ENCODE measurements at places on chromosomes 11 and 22.

GRCh38 chr22:23708270-23708669 is 17.5 kb downstream of the RGL4 start:
- DNase-seq: no peak

DNA sequence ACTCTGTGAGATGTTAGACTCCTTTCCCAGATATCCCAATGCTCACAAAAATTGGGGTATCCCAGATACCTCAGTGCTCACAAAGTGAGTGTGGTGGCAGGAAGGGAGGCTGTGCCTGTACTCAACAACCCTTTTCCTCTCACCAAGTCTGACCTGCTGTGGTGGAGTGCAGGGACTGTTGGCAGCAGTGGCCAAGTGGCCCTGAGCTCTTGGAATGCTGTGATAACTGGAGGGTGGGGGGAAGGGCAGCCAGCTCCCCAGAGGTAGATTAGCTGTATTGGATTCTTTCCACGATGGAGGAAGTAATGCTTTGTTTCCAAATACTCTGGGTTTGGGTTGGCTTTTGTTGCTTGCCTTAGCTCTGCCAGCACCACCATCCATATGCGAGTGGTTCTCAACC is 46.0 kb upstream of the OR9Q1 start:
- DNase-seq: no peak

DNA sequence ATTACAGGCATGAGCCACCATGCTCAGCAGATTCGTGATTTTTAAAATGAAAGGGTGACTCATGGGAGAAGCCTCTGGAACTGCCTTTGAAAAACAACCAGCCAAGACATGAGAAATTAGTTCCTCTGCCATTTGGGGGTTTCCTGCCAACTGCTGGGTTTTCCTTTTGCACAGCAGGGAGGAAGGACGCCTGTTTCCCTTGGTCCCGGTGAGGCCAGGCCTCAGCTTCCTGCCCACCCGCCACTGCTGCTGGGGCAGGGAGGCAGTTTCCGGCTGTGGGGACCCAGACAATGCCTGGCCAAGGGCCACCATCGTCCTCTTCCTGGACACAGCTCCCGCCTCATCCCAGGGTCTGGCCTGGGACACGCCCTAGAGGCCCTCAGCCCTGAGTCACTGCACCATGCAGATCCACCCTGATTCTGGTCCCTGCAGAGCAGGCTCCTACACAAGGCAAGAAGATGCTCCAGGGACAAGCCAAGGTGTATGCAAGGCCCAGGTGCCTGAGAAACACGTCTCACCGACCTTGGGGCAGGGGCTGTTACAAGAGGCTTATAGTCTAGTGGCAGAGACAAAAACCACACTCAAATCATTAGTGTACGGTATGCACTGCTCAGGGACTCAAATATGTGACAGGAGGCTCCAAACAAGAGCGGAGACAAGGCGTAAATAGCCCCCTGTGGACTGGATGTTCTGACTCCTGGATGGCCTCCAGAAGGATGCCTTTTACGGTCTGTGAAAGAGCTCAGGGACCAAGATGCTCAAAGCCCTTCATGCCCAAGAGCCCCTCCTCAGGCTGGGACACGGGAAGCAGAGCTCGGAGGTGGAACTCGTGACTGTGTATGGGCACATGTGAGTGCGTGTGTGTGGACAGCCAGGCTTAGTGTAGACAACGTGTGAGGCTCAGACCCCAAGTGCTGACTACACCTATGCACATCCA is 10.0 kb downstream of the PPM1F start:
- DNase-seq: peak; percentile 50

DNA sequence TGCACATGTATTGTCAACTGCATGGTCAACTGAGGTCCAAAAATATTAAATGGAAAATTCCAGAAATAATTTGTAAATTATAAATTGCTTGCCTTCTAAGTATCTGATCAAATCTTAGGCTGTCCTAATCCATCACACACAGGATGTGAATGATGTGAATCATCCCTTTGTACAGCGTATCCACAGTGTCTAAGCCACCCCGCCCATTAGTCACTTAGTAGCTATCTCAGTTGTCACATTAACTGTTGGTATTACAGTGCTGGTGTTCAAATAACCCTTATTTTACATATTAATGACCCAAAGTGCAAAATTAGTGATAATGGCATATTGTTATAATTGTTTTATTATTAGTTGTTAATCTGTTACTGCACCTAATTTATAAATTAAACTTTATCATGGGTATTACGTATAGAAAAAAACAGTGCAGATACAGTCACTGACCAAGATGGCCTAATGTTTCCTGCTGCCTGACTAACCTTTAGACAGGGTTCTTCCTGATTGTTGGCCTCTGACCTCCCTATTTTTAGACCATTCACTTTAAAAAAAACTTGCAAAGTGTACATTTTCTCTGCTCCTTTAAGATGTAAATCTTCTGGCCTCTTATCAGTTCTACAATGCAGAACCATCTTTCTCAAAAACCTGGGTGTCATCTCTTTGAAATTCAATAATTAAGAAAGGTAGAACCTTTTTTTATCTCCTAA is 2.9 kb upstream of the SVIP start:
- no peak for DNase-seq

DNA sequence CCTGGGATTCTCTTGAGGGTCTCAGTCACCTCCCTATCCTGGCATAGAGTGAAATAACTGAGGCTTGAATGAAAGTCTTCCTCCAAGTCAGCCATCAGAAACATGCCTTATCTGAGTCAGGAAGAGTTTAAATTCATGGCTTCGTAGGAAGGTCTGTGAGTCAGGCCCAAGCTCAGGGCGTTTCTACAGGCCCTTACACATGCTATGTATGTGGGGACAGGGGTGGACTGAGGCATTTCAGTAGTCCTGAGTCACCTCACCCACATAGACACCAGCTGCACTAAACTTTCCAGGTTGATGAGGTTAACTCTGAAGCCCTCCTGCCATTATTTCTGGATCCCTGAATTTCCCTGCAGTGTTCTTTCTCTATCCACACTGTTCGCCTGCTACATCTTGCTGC is 134.6 kb upstream of the RCN1 start:
- DNase-seq: no peak

DNA sequence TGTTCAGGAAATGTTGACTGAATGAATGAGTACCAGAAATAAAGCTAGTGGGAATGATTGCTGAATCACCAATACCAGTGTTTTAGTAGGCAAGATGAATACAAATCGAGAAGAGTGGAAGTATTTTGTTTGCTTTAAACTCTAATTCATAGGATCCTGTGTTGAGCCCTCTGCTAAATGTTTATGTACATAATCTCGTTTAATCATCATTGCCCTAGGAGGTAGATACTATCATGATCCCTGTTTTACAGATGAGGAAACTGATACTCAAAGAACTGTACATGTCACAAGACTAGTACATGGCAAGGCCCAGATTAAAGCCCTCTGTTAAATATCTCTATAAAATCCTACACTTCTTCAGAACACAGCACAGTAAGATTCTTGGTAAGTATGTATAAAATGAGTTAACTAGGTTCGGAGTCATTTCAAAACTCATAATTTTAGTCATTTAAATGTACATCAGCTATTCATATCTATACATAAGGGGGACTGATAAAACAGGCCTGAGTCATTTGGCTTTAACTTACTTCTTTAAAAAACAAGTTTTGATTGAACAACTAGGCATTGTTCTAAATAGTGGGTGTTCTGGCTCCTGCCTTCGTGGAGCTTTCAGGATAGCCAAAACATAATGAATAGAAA is 97.1 kb downstream of the EXT2 start:
- DNase-seq: no peak

GRCh38 chr11:91792779-91793262 is 431.8 kb upstream of the FAT3 start:
- no peak for DNase-seq

DNA sequence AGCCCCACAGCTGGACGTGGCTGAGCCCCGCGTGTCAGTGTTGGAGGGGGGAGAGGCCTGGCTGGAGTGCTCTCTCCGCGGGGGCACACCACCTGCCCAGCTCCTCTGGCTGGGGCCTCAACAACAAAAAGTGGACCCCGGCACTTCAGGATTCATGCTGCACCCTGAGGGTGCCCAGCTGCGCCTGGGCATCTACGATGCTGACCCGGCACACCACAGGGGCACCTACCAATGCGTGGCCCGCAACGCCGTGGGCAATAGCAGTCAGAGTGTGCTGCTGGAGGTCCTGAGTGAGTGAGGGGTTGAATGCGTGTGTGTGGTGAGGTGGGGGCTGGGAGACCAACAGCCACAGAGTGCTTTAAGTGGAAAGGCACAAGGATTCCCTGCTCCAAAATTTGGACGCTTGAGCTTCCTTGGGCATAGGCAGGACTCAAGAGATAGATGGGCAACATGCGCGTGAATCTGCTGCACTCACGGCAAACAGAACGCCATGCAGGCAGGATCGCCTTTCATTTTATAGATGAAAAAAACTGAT is 7.6 kb downstream of the VSIG10L2 start:
- no peak for DNase-seq

GRCh38 chr22:19648419-19648929 is 65.8 kb upstream of the SEPTIN5 start:
- DNase-seq: no peak

GRCh38 chr22:29744902-29745301 is 21.9 kb downstream of the ZMAT5 start:
- no peak for DNase-seq

GRCh38 chr11:12133547-12134235 is 23.3 kb downstream of the MICAL2 start:
- DNase-seq: no peak

DNA sequence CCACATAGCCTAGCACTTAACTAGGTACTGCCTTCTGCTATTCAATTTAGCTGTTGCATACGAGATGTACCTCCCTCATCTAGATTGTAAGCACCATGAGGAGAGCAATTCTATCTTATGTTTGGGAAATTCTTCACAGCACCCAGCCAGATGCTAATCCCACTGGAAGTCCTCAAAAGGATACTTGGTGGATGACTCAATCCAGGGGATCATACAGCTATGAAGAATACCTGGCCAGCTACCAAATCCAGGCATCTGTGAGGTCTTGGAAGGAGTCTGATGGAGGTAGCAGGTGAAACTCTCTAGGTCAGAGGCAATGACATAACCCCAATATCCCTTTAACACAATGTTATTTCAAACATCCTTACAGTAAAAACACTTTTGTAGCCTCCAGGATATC is 167.8 kb upstream of the NCAM1 start:
- DNase-seq: no peak

DNA sequence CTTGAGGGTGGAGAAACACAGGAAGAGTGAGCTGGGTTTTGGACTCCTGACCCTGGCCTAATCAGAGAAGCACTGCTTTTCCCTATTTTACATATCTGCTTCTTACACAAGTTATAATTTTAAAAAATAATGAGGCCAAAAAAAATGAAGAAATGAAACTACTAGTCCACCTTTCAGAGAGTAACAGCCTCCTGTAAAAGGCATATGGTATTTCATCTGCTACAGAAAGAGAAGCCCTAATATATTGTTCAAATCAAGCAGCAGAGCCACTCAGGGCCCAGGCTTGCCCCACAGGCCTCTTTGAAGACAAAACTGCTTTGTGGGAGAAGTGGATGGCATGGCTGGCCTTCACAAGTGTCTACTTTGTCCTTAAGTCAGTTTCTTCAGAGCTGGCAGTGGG is 10.0 kb downstream of the DIXDC1 start:
- DNase-seq: no peak

GRCh38 chr11:68373189-68373814 is 60.9 kb downstream of the LRP5 start:
- DNase-seq: no peak

- no peak for DNase-seq
These were observed 22.2 kb upstream of the MALAT1 start for GRCh38 chr11:65476632-65477148.

GRCh38 chr11:5712507-5712906 is 22.9 kb downstream of the TRIM22 start:
- DNase-seq: no peak

DNA sequence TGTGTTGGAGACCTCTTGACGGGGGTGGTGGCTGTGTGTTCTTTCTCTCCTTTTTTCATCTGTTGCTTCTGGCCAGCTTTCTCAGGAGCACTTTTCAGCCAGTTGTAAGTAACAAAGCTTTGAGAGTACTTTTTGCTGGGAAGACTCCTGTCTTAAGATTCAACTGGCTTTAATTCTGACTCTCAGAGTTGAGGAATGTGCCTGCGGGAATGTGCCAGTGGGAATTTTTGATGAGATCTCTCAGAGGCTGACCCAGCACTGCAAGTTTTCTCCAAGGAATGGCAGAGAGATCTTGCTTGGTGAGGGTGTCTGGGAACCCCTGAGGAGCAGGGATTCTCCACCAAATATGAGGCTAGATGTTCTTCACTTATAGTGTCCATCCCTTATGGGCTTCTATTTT is 91.6 kb upstream of the OR9Q1 start:
- no peak for DNase-seq

GRCh38 chr11:69726019-69726418 is 22.2 kb upstream of the FGF19 start:
- DNase-seq: no peak

GRCh38 chr11:9060700-9061111 is 30.7 kb downstream of the SCUBE2 start:
- no peak for DNase-seq

DNA sequence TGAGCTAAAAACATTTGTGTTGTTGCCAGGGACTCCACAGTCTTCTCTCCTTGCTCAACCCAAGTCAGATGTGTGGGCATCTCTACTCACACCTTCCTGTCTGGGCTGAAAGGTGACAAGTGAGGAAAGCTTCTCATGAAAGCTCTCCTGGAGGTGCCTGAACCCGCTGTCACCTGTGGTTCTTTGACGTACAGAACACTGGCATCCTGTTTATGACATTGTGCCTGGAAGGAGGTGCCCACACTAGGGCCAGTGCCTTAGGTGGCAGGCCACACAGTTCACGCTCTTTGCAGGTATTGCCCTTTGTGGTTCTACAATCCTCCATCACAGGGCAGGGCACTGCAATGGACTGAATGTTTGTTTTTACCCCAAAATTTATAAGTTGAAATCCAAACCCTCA is 108.5 kb downstream of the CD44 start:
- no peak for DNase-seq

DNA sequence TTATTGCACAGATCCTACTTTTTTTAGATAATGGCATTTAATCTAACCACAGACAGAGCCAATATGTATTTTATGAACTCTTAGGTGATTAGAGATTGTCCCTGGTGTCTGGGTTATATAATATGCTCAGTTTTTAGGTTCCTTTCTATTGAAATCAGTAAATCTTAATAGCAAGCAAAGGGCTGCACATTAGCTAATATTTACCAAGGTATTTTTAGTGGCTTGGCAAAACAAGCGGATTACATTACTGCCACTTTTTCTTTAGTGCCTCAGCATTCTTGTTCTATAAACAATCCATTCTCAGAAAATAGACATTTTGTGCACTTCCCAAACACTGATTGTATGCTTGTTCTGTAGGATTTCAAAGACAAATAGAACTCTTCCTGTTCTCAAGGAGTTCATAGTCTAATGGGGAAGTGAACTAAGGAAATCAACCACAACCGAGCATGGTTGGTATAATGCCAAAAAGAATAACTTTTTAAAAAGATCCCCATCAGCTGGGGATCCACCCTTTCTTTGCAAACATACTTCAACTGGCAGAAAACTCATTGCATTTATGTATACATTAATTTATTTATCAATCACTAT is 23.8 kb downstream of the KCNJ1 start:
- no peak for DNase-seq
